Stimulated activated CD4-positive, alpha-beta T cell treated with anti-CD3 and anti-CD28 coated beads, Interleukin-4, amount 100 ng/mL, for 1 hour (primary cell): ENCODE measurements at places on chromosomes 1 and 21.

GRCh38 chr1:156589546-156589945 lies 2.0 kb upstream of the NAXE start:
- DNase-seq = no peak

- DNase-seq = no peak
Observed at GRCh38 chr1:185775501-185775900, 41.3 kb downstream of the HMCN1 start.

DNA sequence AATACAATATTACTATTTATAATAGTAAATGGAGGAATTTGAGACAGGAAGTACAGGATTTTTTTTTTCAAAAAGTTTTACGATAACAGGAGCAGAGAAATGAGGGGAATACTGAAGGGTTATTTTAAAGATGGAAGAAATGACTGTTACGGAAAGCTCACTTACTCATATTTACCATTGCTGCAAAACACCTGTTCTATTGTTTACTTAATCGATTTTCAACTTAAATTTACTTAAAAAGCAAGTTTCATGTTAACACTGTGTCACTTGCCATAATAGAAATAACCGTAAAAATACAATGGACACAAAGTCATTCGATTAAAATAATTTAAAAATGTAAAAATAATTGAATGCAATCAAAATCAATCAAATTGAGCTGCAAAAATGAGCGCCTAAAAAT lies 3.4 kb upstream of the EXO1 start:
- DNase-seq = no peak

DNA sequence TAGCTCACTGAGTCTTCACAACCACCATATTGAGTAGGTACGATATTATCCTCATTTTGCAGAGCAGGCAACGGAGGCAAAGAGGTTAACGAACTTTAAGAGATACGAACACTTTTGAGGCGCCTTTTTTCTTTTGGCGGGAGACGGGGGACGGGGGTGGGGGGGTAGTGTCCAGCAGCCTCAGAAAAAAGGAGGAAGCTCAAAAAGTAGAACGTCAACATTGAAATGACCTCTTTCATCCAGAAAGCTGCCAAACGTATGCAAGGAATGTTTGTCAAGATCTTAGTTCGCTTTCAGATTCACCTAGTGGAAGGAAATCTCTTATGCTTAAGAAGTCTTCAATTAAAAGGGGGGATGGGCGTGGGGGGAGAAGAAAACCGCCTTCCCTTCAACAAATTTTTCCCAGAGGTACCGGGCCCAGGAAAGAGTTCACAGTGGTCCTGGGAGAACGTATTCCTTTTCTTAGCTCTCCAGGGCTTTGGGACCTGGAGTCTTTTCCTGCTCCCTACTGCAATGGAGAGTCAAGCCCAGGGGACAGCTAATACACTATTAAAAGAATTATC lies 1.1 kb upstream of the PCAT6 start:
- DNase-seq = no peak

DNA sequence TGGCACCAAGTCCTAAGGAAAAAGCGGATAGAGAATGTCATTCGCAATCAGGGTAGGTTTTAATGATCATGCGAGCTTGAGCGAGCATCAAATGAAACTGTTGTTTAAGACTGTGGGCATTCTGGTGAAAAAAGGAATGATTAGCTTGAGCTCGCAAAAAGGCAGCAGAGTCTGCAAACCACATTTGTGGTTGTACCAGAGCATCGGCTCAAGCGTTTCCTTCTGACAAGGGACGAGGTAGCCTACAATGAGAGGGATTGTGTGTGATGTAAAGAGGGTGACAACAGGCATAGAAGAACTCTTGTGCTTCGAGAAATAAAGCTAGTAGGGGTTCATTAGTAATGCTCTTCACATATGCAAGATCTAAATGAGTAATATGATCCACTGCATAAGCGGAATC lies 11.1 kb upstream of the CD48 start:
- no peak for DNase-seq

DNA sequence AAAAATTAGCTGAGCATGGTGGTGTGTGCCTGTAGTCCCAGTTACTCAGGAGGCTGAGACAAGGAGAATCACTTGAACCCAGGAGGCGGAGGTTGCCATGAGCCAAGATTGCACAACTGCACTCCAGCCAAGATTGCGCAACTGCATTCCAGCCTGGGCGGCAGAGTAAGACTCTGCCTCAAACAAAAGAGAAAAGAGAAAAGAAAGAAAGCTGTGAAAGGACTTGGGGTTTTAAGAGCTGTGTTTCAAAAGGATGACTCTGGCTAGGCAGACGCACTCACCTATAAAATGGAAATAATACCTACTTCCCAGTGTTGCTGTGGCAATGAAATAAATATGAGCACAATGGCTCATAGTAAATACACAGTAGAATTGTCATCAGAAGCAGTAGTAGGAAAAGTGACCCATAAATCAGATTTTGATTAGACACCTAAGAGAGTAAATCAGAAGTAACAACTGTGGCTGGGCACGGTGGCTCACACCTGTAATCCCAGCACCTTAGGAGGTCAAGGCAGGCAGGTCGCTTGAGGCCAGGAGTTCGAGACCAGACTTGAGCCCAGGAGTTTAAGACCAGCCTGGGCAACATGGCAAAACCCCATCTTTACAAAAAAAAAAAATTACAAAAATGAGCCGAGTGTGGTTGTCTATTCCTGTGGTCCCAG lies 45.9 kb upstream of the PUM1 start:
- DNase-seq = no peak
